ENCODE measurements at places on chromosomes 4 and X.

GRCh38 chrX:143894938-143895337 lies 11.1 kb downstream of the UBE2NL start:
- DNase-seq: no peak

DNA sequence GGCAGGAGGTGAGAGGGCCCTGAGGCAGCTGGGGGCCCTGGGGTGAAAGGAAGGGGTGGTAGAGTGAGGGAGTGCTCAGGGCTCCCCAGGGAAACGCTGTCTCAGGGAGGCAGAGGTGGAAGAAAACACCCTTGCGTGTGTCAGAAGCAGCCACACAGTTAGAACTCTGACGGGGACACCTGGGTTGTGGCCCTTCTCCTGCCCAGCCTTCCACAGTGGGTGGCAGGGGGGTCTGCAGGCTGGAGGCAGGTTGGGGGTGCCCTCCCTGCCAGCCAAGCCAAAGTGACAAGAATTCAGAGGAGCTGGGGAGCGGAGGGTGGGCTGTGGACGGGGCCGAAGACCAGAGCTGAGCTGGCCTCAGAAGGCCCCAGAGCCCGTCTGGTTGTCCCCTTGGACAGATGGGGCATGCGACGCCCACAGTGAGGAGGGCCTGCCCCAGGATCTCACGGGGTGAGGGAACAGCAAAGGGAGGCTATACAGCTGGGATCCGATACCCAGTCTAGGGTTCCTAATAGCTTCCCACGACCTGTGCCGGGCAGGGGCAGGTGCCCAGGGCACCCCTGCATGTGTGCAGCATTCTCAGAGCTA lies 105.2 kb upstream of the ADRA2C start:
- DNase-seq: no peak

DNA sequence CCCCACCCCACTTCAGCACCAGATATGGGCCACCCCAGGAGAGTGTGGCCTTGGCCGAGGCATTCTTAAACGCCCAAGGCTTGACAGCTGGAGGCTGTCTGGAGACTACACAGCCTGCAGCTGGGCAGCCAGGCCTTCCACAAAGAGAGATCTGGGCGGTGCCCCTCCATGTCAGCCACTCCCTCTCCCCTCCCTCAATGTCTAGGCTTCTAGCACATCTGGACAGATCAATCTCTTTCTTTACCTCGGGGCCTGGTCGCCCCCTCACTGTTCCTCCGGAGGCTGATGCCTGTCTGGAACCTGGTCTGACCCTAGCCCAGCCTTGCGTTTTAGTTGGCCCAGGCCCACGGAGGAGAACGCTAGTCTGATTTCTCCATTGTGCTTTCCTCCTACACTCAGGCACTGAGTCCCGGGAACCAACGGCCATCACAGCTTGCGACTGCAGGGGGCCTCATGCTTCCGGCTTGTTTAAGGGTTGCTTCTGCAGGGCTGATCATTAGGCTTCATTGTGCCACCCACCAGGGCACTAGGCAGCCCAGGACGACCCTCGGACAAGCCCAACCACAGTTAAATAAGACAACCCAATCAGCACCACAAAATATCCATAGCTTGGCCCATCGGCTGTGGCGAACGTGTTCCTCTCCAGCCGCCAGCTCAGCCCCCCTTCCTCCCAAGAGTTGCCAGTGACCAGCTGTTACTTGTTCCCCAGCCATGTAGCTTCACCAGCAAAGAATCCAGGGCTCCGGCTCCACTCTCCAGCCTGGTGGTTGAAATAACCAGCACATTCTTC lies 200.6 kb downstream of the BCOR start:
- peak; percentile 68 for DNase-seq

GRCh38 chr4:95204873-95205272 lies 343.9 kb downstream of the UNC5C start:
- DNase-seq: no peak

- no peak for DNase-seq
Observed at GRCh38 chrX:22165732-22166457, 106.8 kb upstream of the CBLL2 start.

- no peak for DNase-seq
Observed at GRCh38 chrX:153903238-153903980, 1.1 kb upstream of the AVPR2 start.
